ENCODE measurements at places on chromosomes 3 and 15.
A peak's percentile ranks its signal among the peaks of the same experiment; 100 is the strongest.

DNA sequence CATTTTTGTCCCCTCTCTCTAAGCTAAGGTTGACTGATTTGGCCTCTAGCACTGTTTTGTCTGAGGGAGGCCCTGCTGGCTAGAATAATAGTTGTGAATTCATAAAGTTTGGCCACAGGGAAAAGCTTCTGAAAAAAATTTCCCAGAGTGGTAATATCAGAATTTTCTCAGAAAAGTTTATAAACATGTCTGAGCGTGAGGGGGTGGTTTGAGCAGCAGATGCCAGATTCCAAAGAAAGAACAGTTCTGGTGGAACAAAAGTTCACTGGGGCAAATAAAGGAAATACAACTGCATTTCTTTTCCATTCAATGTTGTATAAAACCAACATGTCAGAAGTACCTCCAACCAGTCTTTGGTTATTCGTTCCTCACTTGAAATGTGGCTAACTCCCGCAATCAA, 61.2 kb downstream of the CLDN1 start:
- no peak for DNase-seq

DNA sequence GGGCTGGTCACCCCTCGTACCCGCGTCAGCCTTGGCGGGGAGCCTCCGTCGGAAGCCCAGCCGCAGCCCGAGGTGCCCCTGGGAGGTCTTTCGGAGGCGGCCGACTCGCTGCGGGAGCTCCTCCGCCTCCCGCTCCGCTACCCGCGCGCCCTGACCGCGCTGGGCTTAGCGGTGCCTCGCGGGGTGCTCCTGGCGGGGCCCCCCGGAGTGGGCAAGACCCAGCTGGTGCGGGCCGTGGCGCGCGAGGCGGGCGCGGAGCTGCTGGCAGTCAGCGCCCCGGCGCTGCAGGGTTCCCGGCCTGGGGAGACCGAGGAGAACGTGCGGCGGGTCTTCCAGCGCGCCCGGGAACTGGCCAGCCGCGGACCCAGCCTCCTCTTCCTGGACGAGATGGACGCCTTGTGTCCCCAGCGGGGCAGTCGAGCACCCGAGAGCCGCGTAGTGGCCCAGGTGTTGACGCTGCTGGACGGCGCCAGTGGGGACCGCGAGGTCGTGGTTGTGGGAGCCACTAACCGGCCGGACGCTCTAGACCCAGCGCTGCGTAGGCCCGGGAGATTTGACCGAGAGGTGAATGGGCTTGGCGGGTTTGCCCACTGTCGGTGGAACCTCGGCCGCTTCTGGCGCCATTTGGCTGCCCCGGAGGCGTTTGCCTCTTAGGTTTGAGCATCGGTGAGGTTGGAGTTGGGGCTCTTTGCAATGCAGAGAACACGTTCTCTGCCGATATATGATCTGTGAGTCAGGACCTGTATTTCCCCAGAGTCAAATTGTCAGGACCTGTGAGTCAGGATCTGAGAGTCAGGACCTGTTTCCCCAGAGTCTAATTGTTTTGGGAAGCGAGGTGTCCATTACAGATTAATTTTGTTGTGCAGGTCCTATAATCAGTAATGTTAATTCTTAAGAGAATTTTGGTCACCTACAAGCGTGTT, 24.9 kb upstream of the GATM start:
- no peak for DNase-seq

DNA sequence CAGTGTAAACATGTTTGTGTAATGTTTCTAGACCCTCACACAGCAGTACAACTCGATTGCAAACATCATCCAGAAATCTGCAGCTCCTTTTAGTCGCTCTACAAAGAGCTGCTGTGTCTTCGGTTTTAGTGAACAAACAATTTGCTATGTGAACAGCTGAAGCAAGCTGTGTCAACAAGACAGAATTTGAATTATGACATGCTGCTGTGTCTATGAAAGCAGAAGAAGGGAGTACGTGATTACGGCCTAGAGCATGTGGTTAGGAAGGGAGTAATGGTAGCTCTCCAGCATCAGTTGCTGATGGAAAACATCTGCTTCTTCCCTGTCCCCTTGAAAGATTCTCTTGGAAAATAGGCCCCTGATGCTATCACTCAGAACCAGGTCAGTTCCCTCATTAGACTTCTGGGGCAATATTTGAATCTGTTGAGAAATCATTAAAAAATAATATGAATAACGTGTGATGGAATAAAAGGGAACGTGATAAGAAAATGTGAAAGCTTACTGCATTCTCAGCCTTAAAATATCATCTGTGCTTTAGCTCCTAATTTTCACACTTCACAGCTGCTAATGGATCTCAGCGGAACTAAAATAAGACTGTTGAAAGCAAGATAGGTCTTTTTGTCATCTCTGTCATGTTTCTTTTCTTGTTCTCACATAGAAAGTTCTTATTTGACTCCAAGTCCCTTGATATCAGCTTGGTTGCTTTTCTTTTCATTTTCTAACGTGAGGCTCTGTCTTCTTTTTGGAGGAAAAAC, 891.5 kb downstream of the ROBO2 start:
- DNase-seq = peak; percentile 6

DNA sequence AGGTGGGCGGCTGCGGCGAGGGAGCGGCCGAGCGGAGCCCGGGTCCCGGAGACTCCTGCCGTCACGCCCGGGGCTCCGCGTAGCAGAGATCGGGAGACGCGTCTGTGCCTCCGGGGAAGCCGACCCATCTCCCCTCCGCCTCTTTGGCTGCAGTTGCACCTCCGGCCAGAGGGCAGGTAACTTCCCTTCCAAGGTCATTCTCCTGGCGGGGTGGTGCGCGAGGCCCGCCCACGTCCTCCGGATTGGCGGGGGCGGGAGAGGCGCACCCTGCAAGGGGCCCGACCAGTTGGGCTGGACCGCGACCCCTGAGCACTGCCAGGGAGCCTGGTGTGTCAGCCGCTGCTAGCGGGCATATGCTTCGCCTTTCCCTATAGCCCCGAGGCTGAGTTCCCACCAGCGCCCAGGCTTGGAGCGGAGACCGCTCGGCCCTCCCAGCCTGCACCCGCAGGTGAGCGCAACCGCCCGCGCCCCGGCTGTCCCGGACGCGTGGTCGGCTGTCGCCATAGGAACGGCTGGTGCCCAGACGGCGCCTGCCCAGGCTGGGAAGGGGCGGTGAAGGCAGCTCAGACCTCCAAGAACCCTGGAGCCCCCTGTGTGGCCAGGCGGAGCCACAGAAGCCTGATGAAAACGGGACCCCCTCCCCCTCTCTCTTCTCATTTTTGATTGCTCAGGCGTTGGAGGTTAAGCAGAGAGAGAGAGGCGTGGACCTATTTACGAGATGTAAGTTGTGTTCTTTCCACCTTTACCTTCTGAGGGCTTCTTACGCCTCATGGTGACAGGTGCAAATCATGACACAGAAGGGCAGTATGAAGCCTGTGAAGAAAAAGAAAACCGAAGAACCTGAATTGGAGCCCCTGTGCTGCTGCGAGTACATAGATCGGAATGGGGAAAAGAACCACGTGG, 453 bp downstream of the ZDHHC23 start:
- DNase-seq = no peak

DNA sequence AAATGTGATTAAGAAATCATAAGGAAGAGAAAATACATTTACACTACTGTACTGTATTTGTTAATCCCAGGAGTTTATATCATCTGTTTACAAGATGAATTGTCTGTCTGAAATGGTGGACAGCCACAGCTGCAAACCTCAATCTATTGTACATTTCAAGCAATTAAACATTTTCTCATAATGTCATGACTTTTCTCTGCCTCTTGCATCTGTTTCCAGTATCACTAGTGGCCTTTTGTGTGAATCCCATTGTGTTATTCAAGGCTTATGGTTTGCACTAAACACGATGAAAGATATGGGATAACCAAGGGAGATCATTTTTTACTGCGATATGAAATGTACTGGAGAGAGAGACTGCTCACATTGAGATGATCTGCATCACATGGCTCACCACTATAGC, 200.2 kb upstream of the LRRN1 start:
- peak; percentile 22 for DNase-seq

- no peak for DNase-seq
Measured at GRCh38 chr15:92578096-92578835, 77.3 kb downstream of the FAM174B start.

DNA sequence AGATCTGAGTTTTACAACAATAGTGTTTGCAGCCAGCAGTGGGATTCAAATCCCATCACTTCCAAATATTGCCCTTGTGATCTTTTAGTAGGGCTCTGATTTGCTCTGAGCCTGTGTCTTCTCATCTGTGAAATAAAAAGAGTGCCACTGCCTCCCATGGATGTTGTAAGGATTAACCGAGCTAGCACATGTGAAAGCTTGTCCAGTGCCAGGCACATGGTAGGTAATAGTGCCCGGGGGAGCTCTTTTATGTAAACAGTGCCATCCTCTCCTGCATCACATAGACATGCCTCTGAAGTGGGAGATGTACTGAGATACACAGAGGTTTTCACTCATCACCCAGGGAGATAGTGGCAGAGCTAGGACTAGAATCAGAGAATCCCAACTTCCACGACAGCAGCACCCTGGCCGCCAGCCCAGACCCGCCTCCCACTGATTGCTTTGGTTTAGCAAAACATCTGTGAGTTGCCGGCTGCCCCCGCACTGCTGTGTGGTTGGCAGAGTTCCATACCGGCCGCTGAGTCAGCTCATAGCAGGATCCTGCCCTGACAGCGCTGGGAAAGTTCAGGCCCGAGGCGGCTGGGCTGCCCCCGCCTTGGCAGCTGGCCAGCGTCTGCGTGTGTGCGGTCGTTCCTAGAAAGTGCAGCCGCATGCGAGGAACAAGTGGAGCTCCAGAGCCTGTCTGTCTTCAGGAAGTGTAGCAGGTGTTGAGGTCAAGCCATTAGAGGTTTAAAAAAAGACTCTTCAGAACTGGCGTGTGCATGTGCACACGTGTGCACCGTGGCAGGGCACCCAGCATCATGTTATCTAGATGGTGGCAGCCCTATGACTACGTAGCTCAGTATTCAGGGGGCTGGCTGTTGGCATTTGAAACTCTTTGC, 5.0 kb downstream of the ARID3B start:
- DNase-seq = peak; percentile 82

GRCh38 chr3:141257961-141258360, 26.3 kb downstream of the PXYLP1 start:
- no peak for DNase-seq

- no peak for DNase-seq
Measured at GRCh38 chr3:31882895-31883294, 98.2 kb downstream of the OSBPL10 start.

DNA sequence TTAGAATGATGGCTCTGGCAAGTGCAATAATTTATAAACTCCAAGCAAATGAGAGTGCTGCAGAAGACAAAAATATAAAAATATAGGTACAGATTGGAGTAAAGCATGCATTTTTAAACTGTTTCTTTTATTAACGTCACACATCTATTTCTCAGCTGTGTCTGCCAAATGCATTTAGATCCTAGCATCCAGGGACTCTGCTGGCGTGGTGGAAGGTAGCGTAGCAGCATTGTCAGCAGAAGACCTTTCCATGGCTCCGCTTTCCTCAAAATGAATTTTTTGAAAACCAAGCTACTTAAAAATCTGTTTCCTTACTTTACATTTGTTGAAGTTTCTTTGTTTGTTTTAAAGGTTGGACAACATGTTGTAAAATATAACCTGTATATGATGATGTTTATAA, 16.3 kb upstream of the ATP10A start:
- DNase-seq = peak; percentile 49

GRCh38 chr3:63995086-63995485, 28.2 kb downstream of the PSMD6 start:
- DNase-seq = no peak

- DNase-seq = no peak
Measured at GRCh38 chr15:46997501-46997900, 719.8 kb upstream of the SEMA6D start.

GRCh38 chr15:38129531-38130204, 123.0 kb upstream of the SPRED1 start:
- peak; percentile 97 for DNase-seq

- DNase-seq = no peak
Measured at GRCh38 chr3:15151166-15151565, 52.2 kb upstream of the RBSN start.

DNA sequence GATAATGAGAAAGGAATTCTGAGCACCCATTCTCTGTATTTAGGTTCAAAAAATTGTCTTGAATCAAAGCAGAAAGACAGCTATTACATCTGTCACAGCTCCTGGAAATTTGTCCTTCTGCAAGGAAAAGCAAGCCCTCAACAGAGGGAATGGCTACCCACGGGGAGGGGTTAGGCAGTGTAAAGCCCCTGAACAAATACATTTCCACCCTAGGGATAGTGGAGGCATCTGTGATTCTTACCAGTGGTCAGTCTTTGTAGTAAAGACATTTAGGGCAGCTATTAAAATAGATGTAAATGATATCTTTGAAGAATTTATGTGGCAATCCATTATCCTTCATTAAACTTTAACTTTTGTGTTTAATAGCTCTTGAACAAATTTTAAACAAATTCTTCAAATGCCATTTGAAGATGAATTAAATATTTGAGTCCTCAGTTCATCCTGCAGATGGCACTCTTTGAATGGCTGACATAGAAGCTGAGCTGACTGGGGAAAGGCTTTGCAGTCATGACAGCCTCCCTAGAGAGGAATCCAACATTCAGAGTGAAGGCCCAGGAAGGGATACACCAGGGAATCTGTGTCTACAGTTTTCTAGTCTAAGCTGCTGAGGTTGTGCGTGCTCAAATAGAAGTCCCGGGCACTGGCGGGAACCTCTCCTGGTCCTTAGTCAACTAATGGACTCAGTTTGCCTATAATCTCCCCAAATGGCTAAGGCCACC, 359.7 kb upstream of the ROPN1 start:
- no peak for DNase-seq

All from forelimb muscle (tissue), 1 donor.